Ascending aorta (tissue), 2 donors: ENCODE measurements at places on chromosomes 4 and X.

GRCh38 chrX:47854474-47854873, 17.8 kb downstream of the ZNF81 start:
- DNase-seq: no peak

DNA sequence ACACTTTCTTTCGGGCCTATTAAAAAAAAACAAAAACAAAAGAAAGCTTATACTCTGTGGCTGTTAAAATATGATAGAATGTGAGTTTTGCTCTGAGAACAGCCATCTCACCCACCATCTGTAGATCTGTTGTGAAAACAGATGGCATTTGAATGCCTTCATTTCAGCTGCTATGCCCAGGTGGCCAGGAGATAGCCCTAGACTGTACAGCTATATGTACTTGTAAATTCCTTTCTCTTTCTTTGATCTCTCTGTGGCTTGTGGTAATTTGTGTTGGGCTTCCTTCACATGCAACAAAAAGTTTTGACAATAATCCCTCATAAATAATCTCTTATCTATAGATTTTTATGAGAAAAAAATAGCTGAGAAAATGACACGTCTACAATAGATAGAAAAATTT, 38.1 kb downstream of the PNPLA4 start:
- no peak for DNase-seq

GRCh38 chr4:5558502-5558901, 149.9 kb downstream of the EVC2 start:
- DNase-seq: no peak

GRCh38 chr4:140137671-140138070, 16.3 kb downstream of the MAML3 start:
- no peak for DNase-seq

GRCh38 chr4:85805891-85806290, 330.9 kb downstream of the ARHGAP24 start:
- no peak for DNase-seq

DNA sequence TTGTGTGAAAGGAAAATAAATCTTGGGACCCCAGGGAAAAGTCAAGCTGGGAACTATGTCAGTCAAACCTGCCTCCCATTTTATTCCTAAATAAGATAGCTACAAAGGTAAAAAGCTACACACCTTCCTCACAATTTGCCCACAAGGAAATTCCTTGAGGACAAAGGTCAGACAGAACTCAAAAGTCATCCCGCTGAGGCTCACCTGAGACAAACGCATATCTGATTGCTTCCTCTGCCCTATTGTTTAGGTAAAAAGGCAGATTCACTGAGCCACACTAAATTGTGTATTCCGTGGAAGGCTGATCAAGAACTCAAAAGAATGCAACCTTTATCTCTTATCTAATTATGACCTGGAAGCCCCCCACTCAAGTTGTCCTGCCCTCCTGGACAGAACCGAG, 58.7 kb upstream of the MAML3 start:
- DNase-seq: no peak

GRCh38 chrX:134148172-134148692, 88.8 kb upstream of the CCDC160 start:
- no peak for DNase-seq

- DNase-seq: no peak
Measured at GRCh38 chrX:21151051-21151450, 223.2 kb upstream of the CNKSR2 start.

DNA sequence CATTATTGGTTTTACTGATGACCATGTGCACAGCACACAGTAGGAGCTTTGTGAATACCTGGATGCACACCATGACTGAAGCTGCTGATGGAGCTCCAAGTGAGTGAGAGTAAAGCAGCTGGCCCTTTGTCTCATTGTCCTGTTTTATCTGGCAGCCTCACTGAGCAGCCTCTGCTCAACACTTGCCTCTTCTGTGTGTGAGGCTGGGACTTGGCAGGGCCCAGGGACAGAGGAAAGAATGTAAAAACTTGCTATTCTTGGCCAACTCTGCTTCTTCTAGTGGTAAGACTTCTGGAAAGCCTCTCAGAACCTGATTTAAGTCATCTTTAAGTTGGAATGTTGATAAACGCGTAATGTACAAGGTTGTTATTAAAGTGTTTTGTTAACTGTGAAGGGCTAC, 61.4 kb downstream of the BEX1 start:
- no peak for DNase-seq

DNA sequence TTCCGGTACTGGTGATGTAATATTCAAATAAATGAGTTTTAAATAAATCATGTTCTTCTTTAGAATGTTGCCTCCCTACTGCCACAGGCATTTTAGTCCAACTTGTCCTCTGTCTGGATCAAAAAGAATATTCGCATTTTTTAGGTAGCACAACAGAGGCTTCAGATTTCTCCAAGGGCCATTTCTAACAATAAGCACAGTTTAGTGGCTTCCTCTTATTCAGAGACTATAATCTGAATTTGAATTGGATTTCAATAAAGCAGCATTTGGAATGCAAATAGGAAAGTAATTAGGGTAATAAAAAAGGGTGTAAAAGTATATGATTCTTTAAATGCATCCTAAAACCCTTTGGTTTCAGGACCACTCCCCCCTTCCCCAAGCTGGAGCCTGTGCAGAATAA, 167.9 kb upstream of the GLRA2 start:
- no peak for DNase-seq

GRCh38 chr4:39067451-39067850, 5.4 kb downstream of the KLHL5 start:
- no peak for DNase-seq

- DNase-seq: no peak
Measured at GRCh38 chrX:118593407-118593806, 97.8 kb downstream of the DOCK11 start.
